ENCODE measurements at places on chromosomes 2 and 18. TPM values are rescaled to one million over a fixed set of nuclear protein-coding genes. Genes with fewer than 3 reads are reported as not detected.

- no peaks in the 10 kb centered on the region for H3K4me1 ChIP-seq
- DNase-seq: no peak
- no peak overlapping the region for H3K4me3 ChIP-seq
- no peak overlapping the region for H3K27ac ChIP-seq
Measured at GRCh38 chr2:8115456-8115855, 566.4 kb upstream of the ID2 start.

Gene SOCS6
- total RNA-seq: 34.2 TPM

GRCh38 chr2:181169503-181169902, 189.1 kb downstream of the UBE2E3 start:
- no peak for DNase-seq
- H3K27me3 ChIP-seq: no peaks in the 10 kb centered on the region
- H3K4me1 ChIP-seq: no peaks in the 10 kb centered on the region
- no peak overlapping the region for H3K27ac ChIP-seq

Gene FBXO48
- 2.3 TPM for total RNA-seq

GRCh38 chr2:108243566-108243965, 3.8 kb downstream of the SULT1C3 start:
- no peak overlapping the region for H3K4me3 ChIP-seq
- H3K36me3 ChIP-seq: no peaks in the 10 kb centered on the region
- H3K4me1 ChIP-seq: no peaks in the 10 kb centered on the region
- no peaks in the 10 kb centered on the region for H3K27me3 ChIP-seq

Gene DCTN1
- 114 TPM for total RNA-seq

Gene CRYGB
- total RNA-seq: not detected

DNA sequence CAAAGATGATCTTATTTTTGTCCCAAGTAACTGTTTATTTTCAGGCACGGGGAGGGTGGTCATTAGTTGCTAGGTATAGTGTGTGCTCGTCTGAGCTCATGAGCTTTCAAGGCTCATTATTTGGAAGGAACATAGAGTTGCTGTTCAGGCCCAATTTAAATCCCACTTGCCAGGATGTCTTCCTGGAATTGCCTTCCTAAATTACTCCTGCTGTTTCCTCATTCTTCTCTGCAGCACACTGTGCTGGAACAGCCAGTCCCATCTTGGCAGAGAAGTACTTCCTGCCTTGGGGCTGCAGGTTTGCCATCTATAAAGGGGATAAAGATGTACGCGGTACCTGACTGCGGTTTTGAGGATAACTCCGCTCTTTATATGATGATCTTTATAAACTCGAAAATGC, 37.3 kb downstream of the GREB1 start:
- H3K4me1 ChIP-seq: no peaks in the 10 kb centered on the region
- no peaks in the 10 kb centered on the region for H3K27me3 ChIP-seq
- DNase-seq: no peak

Gene SSB
- total RNA-seq: 83.4 TPM

Gene CLEC4F
- 0.12 TPM for total RNA-seq

Gene CCBE1
- 3.1 TPM for total RNA-seq

- no peaks in the 10 kb centered on the region for H3K4me1 ChIP-seq
- no peak overlapping the region for H3K27ac ChIP-seq
- DNase-seq: no peak
Measured at GRCh38 chr2:188308483-188308882, 16.8 kb downstream of the GULP1 start.

DNA sequence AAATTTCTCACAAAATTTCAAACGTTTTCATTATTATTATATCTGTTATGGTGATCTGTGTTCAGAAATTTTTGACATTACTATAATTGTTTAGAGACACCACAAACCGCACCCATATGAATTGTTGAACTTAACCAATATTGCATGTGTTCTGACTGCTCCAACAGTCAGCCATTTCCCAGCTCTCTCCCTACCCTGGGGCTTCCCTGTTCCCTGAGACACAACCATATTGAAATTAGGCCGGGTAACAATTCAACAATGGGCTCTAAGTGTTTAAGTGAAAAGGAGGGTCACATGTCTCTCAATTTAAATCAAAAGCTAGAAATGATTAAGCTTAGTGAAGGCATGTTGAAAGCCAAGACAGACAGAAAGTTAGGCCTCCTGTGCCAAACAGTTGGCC, 424.0 kb downstream of the DSC3 start:
- H3K4me1 ChIP-seq: no peaks in the 10 kb centered on the region
- no peak for DNase-seq
- no peak overlapping the region for H3K27ac ChIP-seq
- no peak overlapping the region for H3K4me3 ChIP-seq
- no peaks in the 10 kb centered on the region for H3K27me3 ChIP-seq
- H3K36me3 ChIP-seq: no peaks in the 10 kb centered on the region

DNA sequence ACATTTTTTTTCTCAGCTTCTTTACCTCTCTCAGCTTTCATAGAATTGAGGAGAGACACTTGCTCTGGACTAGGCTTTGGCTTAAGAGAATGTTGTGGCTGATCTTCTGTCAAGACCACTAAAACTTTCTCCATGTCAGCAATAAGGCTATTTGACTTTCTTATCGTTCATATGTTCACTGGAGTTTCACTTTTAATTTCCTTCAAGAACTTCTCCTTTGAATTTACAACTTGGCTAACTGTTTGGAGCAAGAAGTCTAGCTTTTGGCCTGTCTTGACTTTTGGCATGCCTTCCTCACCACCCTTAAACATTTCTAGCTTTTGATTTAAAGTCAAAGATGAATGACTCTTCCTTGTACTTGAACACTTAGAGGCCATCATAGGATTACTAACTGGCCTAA, 104.4 kb upstream of the SLC39A10 start:
- DNase-seq: no peak
- no peak overlapping the region for H3K4me3 ChIP-seq
- no peak overlapping the region for H3K27ac ChIP-seq
- H3K27me3 ChIP-seq: no peaks in the 10 kb centered on the region

Gene GORASP2
- 78.4 TPM for total RNA-seq

GRCh38 chr2:26649322-26649721, 8.2 kb upstream of the CIB4 start:
- H3K36me3 ChIP-seq: no peaks in the 10 kb centered on the region
- H3K27me3 ChIP-seq: no peaks in the 10 kb centered on the region
- H3K4me3 ChIP-seq: no peak overlapping the region
- no peak overlapping the region for H3K27ac ChIP-seq

DNA sequence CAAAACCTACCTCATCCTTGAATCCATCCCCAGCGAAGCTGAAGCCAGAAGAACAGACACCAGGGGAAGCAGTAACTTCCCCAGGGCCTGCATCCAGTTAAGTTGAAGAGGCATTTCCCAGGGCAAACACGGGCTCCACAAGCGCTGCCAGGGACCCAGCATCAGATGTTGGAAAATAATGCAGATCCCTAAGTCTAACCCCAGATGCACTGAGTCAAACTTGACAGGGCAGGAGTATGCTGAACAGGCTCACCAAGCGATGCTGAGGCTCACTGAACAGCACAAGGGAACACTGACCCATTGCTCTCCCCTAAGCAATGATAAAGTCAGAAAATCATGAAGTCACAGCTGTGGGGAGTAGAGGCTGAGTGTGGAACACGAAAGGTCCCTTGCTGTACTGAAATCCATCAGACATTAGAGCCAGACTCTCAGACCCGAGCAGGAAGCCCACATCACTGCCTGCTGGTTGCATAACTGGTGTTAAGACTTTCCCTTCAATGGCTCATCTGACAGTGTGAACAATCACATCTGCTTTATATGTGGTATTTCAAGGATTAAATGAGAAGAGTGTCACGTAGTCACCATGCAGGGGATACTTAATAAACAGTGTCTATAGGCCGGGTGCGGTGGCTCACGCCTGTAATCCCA, 36.2 kb downstream of the TNS1 start:
- H3K27me3 ChIP-seq: no peaks in the 10 kb centered on the region
- no peak overlapping the region for H3K4me3 ChIP-seq
- DNase-seq: no peak
- no peaks in the 10 kb centered on the region for H3K4me1 ChIP-seq

Gene DNAJC27
- total RNA-seq: 3.9 TPM

DNA sequence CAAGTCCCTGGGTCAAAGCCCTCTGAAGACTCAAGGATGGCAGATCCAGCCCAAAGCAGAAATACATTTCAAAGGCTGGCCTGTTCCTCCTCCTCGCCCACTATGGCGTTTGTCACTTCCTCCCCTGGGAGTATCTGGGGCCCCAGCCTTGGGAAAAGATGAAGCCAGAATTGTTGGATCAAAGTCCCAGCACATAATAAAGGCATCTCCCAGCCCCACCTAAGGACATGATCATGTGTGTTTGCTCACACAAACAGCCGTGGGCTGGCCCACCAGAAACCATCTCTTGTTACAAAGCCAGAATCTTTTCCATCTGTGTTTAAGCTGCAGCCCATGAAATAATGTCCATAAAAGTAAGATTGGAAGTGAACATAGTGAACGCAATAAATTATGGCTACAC, 50.1 kb upstream of the HAAO start:
- H3K4me1 ChIP-seq: no peaks in the 10 kb centered on the region
- no peak overlapping the region for H3K4me3 ChIP-seq
- H3K27me3 ChIP-seq: no peaks in the 10 kb centered on the region
- no peaks in the 10 kb centered on the region for H3K36me3 ChIP-seq

Gene PLEK
- total RNA-seq: 2.6 TPM

DNA sequence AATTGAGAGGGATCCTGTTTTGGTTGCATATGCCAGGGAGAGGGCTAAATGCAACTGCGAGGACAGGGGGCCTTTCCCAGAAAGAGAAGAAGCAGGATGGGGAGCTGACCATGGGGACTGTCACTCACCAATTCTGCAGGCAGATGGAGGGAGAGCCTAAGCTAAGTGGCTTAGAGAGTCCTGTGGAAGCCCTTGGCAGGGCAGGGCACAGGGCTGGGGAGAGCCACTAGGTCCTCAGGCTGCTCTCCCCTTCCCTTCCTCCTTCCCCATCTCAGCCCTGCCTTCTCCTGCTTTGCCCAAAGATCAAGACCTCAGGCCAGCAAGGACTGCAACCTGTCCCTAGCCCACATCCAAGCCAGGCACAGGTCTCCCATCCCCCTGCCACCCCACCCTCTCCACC, 24.4 kb upstream of the CATIP start:
- H3K36me3 ChIP-seq: no peaks in the 10 kb centered on the region
- no peak overlapping the region for H3K4me3 ChIP-seq
- no peaks in the 10 kb centered on the region for H3K4me1 ChIP-seq
- no peak for DNase-seq
- H3K27me3 ChIP-seq: no peaks in the 10 kb centered on the region

- DNase-seq: no peak
- no peaks in the 10 kb centered on the region for H3K36me3 ChIP-seq
- no peaks in the 10 kb centered on the region for H3K4me1 ChIP-seq
- no peaks in the 10 kb centered on the region for H3K27me3 ChIP-seq
Measured at GRCh38 chr2:140136366-140136765, 1356.2 kb upstream of the NXPH2 start.

DNA sequence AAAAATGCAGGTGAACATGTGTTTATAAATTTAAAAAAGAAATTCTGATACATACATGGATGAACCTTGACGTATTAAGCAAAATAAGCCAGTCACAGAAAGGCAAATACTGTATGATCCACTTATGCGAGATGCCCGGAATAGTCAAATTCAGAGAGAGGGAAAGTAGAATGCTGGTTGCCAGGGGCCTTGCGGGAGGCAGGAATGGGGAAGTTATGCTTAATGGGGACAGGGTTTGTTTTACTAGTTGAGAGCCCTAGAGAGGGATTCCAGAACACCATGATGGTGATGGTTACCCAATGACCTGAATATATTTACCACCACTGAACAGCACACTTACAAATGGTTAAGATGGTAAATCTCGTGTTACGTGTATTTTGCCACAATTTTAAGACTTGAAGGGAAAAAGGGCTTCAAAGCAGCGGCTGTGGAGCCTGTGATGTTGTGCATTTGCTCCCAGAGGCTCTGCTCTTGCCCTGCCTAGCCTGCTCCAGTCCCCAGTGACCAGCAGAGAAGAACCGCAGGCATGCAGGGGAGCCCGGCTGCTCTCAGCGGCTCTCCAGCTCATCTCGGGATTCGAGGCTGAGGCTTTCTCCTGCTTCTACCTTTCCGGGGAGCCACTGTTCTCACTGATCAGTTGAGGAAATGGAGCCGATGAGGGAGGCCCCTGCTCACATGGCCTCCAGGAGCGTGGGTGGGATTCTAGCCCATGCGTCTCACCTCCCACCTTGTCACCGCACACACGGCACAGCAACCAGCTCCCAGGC, 51.7 kb upstream of the TFCP2L1 start:
- H3K27ac ChIP-seq: no peak overlapping the region
- no peaks in the 10 kb centered on the region for H3K27me3 ChIP-seq
- H3K4me3 ChIP-seq: no peak overlapping the region
- peaks cover 4% of the 10 kb centered on the region for H3K4me1 ChIP-seq

Gene MOB4
- 34.1 TPM for total RNA-seq

DNA sequence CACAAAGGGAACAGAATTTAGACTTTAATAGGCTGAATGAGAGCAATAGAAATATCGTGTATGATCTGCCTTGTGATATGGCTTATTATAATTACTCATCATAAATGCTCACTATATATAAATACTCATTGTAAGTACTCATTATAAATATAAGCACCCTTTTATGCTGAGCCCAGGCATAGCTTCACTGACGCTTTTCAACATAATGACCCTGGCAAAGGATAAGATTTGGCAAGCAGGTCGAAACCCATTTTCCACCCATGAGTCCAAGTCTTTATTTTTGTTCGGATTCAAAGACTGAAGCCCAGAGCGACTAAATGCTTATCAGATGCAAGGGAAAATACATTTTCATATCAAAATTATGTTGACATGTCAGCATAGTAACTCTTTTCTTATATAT, 500.4 kb downstream of the SLC4A3 start:
- no peaks in the 10 kb centered on the region for H3K4me1 ChIP-seq
- DNase-seq: no peak
- no peak overlapping the region for H3K27ac ChIP-seq

- no peaks in the 10 kb centered on the region for H3K4me1 ChIP-seq
- H3K4me3 ChIP-seq: no peak overlapping the region
- no peak overlapping the region for H3K27ac ChIP-seq
- no peak for DNase-seq
- H3K36me3 ChIP-seq: no peaks in the 10 kb centered on the region
Measured at GRCh38 chr2:3633982-3634595, 23.9 kb upstream of the ALLC start.

DNA sequence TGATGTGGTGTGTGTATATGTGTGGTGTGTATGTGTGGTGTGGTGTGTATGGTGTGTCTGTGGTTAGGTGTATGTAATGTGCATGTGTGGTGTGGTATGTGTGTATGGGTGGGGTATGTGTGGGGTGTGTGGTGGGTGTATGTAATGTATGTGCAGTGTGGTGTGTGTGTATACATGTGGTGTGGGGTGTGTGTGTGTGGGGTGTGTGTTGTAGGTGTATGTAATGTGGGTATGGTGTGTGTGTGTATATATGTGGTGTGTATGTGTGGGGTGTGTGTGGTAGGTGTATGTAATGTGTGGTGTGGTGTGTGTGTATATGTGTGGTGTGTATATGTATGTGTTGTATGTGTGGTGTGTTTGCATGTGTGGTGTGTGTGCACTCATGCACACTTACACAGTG, 84.8 kb upstream of the ID2 start:
- H3K36me3 ChIP-seq: no peaks in the 10 kb centered on the region
- DNase-seq: no peak
- H3K27me3 ChIP-seq: no peaks in the 10 kb centered on the region
- no peak overlapping the region for H3K27ac ChIP-seq
- no peaks in the 10 kb centered on the region for H3K4me1 ChIP-seq

- H3K27me3 ChIP-seq: no peaks in the 10 kb centered on the region
- no peak overlapping the region for H3K4me3 ChIP-seq
- H3K27ac ChIP-seq: no peak overlapping the region
- no peak for DNase-seq
- no peaks in the 10 kb centered on the region for H3K36me3 ChIP-seq
Measured at GRCh38 chr2:154291511-154291910, 407.0 kb upstream of the KCNJ3 start.

Gene LAMA3
- total RNA-seq: 31.9 TPM

Gene MC4R
- not detected for total RNA-seq

Gene SERPINB13
- not detected for total RNA-seq

Gene SLC40A1
- total RNA-seq: 43.6 TPM

Gene ANKRD30BL
- not detected for total RNA-seq
